ENCODE measurements at places on chromosomes 2 and 18.

- DNase-seq = no peak
These were observed 855.4 kb upstream of the CELF4 start for GRCh38 chr18:38421021-38421420.

DNA sequence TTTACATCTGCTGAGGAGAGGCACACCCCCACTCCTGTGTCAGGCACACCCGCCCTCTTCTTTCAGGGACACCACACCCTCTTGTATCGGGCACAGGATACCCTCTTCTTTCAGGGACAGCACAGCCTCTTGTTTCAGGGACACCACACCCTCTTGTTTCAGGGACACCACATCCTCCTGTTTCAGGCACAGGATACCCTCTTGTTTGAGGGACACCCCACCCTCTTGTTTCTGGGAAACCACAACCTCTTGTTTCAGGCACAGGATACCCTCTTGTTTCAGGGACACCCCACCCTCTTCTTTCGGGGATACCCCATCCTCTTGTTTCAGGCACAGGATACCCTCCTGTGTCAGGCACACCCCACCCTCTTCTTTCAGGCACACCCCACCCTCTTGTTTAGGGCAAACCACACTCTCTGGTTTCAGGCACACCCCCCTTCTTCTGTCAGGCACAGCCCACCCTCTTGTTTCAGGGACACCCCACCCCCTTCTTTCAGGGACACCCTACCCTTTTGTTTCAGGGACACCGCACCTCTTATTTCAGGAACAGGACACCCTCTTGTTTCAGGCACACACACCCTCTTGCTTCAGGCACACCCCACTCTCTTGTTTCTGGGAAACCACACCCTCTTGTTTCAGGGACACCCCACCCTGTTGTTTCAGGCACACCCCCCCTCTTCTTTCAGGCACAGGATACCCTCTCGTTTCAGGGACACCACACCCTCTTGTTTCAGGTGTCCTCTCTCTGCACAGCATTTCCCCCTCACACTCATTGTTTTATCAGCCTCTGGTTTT is 96.2 kb downstream of the TPO start:
- DNase-seq = no peak

GRCh38 chr2:190674966-190675650 is 26.2 kb downstream of the NAB1 start:
- no peak for DNase-seq

DNA sequence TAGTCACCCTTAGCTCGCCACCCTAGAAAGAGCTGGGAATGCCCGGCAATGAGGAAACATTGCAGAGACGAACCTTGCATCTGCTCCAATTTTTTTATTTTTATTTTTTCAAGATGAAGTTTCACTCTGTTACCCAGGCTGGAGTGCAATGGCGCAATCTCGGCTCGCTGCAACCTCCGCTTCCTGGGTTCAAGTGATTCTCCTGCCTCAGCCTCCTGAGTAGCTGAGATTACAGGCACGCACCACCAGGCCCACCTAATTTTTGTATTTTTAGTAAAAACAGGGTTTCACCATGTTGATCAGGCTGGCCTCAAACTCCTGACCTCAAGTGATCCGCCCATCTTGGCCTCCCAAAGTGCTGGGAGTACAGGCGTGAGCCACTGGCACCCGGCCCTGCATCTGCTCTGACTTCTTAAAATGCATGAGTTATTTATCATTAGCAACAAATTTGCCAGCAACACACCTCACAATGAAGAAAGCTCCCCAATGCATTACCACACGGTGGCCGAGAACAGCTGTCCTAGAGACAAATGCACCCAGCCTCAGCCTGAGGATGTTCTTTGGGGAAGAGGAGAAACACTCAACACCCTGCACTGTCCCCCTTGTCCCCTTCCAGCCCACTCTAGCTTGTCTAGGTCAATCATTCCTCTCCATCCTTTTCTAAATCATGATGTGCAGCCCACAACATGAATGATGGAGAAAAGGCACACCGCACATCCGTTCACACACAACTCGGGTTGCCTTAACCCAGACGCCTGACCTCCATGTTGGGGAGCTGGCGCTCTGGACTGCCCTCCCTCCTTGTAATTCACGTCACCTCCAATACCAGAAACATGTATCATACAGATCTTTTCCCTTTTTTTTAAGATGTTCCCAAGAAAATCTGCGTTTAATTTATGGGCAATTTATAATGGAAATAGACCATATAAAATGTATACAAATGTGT is 46.9 kb downstream of the TTC32 start:
- no peak for DNase-seq

DNA sequence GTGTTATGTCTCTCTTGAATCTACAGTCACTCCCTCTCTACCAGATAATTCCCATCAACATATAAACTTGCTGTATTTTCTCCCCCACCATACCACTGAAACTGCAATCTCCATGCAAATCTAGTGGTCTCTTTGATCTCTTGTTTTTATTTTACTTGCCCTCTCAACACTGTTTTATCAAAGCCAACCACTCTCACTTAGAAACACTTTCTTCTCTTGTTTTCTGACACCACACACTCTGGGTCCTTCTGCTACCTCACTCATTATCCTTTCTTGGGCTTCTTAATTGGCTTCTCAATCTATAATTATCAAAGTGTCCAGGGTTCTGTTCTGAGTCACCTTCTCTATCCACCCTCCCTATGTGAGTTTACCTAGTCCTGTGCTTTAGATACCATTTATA is 2.0 kb upstream of the MCFD2 start:
- peak; percentile 34 for DNase-seq

- no peak for DNase-seq
These were observed 69.9 kb downstream of the SH3BP4 start for GRCh38 chr2:235021752-235022151.

- DNase-seq = no peak
These were observed 64.9 kb upstream of the WIPF1 start for GRCh38 chr2:174662459-174662858.

DNA sequence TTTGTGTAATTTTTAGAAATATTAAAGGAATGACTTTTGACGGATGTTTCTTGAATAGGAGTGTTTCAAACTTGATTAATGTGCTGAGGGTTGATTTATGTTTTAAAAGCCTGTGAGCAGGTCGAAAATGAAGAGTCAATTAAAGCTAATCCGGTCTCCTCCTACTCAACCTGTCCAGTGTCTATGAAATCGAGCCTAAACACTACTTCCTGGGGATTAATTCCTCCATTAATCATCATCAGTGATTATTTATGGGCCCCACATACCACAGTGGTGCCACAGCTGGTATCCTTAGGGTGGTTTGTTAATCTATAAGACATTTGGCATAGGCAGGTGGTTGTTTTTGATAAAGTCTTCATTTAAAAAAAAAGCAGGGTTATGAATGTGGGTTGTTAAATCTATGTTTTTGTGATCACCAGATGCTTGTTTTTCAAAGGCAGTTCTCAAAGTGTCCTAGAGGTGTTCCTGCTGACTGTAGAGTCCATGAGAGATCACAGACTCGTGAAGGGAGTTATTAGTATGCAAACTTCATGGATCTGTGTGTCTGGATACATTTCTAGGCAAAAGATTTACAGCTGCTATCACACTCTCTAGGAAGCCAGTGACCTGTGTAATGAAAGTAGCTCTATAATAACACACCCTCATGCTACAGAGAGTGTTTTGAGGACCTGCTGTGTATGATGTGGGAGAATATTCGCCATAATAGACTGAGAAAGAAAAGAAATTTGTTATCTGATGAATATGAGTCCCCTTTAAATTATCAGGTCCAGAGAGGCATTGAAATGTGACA is 308.6 kb downstream of the AKAIN1 start:
- DNase-seq = no peak

DNA sequence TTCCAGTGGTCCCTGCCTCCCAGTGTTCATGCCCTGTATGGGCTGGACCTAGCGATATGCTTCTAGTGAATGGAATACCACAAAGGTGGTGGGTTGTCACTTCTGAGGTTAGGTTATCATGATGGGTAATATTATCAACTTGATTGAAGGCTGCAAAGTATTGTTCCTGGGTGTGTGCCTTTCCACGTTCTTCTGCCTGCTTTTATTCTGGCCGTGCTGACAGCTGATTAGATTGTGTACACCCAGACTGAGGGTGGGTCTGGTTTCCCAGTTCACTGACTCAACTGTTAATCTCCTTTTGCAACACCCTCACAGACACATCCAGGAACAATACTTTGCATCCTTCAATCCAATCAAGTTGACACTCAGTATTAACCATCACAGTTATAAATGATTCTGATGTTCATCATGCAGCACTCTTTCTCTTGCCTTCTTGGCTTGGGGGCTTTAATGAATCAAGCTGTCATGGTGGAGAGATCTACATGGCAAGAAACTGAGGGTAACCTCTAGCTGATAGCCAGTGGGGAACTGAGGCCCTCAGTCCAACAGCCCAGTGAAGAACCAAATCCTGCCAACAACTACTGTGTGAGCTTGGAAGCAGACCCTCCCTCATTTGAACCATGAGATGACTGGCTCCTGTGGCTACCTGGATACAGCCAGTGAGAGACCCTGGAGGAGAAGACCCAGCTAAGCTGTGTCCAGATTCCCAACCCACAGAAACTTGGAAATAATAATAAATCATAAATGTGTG is 63.0 kb upstream of the CELF4 start:
- DNase-seq = no peak

DNA sequence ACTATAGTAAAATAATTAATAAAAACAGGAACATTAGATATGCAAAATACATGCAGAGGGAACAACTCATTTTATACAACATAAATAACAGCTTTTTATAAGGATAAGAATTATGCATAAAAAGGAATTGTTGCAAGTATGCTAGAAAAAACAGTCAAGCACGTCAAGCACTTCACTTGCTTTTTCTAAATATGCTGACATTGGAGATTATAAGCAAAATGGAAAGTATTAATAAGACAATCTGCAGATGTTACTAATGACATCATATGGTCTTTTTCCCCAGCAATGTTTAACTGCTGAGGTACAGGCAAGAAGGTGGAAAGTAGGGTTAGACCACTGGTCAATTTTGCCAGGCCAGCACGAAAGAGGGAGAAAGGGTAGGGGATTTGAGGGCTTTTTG is 111.7 kb downstream of the HIBCH start:
- no peak for DNase-seq

DNA sequence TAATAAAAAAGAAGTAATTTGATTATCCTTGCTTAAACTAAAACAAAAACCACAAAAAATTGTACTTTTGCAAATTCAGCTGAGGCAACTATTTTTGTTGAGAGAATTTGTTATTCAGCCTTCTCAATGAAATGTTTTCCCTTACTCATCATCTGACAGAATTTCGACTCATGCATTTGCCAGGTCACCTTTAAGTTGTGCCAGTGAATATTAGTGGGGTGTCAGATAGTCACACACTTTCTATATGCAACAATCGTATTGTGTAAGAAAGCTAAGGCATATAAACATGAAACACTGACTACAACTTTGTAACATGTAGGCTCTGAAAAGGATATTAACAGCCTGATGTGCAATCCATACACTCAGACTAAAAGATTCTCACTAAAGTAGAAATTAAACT is 1653.1 kb upstream of the SLC39A10 start:
- DNase-seq = no peak

GRCh38 chr18:33577685-33578517 is at the start of gene ASXL3:
Gene ASXL3 (plus strand): TSS chr18:33578219. CDS start chr18:33578632, 413 bp downstream.
- DNase-seq = no peak

GRCh38 chr18:61921621-61922235 is 28.9 kb upstream of the RNF152 start:
- no peak for DNase-seq

DNA sequence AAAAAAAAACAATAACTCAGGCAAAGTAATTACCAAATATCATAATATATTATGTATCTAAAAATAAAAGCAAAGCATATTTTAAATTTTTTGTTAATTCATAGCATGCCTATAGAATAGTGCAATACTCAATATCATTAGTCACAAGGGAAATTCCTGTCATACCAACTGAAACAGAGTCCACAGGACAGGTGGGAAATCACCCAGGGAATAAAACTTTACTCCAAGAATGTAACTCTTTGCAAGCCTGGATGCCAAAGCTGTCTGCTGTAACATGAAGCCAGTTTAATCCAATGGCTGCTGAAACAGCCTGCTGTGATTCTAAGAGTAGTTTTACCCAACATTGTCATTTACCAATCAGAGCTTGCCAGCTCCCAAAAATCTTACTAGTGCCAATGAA is 40.0 kb upstream of the SULT1C3 start:
- no peak for DNase-seq

GRCh38 chr2:191150230-191150599 is 579 bp downstream of the STAT4 start:
- peak; percentile 37 for DNase-seq

DNA sequence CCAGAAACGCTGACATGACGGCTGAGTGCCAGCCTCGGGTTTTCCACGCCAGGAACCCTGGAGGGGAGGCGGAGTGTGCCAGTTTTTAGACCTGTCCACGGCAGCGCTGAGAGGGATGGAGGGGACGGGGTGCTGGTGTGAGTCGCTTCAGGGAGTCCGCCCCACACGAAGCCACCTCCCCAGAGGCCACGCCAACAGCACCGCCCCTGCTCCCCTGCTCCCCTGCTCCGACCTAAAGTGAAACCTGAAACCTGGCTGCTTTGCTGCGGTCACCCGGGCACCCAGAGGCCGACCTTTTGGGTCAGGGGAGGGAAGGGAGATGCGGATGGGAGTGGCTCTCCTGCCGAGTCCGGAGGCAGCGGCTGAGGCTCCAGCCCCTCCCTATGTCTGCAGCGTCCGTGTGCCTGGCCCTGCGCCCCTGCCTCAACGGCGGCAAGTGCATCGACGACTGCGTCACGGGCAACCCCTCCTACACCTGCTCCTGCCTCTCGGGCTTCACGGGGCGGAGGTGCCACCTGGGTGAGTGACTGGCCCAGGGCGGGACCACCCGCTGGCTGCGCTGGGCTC is 38.1 kb downstream of the SNED1 start:
- peak; percentile 57 for DNase-seq

GRCh38 chr18:69872661-69873060 is 75.0 kb downstream of the CD226 start:
- DNase-seq = no peak

DNA sequence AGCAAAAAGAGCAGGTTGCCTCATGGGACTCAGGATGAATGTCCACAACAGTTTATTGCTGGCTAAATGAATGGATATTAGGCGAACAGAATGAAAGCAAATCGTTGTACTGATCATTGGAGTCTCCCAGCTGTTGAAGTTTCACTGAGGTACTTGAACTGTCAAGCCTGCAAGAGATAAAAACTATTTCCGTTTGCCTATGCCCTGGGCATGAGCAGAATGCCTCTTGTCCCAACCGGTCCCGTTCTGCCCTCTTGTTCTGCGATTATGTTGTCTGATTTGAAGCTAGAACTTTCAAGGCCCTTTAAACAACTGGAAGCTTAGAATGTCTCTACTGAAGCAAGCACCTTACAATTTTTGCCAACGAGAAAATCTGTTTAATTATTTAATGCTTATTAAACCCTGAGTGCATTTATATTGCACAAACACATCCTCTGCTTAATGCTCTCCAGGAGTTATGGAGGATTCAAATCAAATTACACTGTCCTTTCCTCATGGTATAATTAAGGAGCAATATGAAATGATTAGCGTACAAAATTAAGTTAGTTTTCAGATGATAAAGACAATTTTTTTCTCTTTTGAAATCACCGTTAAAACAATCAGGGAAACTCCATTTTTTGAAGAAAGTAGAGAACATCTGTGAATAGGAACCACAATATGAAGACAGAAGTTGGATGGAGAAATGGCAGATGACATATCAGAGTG is 17.7 kb downstream of the QPCT start:
- DNase-seq = no peak

Measured in activated CD4-positive, alpha-beta T cell treated with anti-CD3 and anti-CD28 coated beads, Interleukin-10, Interleukin-2, amounts not matched to agents 100 ng/mL and 50 ng/mL, durations not matched to agents 16 hours and 8 hours (primary cell).